Fibroblast of villous mesenchyme (primary cell): ENCODE measurements at places on chromosomes 5 and 9. TPM values are rescaled to one million over a fixed set of nuclear protein-coding genes. Genes with fewer than 3 reads are reported as not detected.

Gene C5orf46
- total RNA-seq: 0.43 and 4.8 TPM in 2 replicates

Gene C9orf50
- 0.32 TPM in 1 of 2 replicates, not detected in the other for total RNA-seq

Gene HACD4
- 10.0 and 22.0 TPM in 2 replicates for total RNA-seq

Gene DNAJB5
- total RNA-seq: 16.1 and 18.1 TPM in 2 replicates

Gene FOXD4L6
- total RNA-seq: under 0.01 TPM in 1 of 2 replicates, not detected in the other

Gene MAP1B
- total RNA-seq: 74.3 and 124 TPM in 2 replicates

Gene LNPEP
- total RNA-seq: 32.2 and 42.7 TPM in 2 replicates

Gene TUSC1
- 6.9 and 12.2 TPM in 2 replicates for total RNA-seq

Gene CCDC187
- total RNA-seq: under 0.01 TPM in 2 replicates

Gene SLC4A9
- total RNA-seq: not detected in 2 replicates

- DNase-seq: no peak
These were observed 49.8 kb downstream of the LSM11 start for GRCh38 chr5:157793301-157793700.

DNA sequence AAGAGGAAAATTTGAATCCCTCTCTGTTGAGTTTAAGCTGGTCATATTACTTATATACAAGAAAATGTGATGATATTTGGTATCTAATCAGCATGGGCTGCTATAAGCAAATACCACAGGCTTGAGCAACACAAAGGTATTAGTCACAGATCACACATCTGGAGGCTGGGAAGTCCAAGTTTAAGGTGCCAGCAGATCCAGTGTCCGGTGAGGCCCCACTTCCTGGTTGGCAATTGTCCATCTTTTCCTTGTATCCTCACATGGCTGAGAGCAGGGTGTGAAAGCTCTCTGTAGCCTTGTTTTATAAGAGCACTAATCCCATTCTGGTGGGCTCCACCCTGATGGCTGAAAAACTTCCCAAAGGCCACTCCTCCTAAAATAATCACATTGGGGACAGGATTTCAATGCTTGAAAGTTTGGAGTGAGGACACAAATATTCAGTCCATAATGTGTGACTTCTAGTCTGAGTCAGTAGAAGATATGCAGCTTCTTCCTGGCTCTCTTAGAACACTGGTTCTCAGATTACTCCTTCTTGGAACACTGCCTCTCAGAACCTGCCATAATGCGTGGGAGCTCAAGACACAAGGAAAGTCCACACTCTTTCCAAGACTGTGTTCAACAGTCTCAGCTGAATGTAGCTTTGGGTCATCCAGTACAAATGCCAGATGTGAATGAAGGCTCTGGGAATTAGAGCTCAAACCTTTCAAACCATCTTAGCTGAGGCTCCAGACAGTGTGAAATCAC, 124.1 kb downstream of the PRDM9 start:
- DNase-seq: peak; percentile 2

GRCh38 chr5:56327809-56328208, 94.7 kb upstream of the ANKRD55 start:
- DNase-seq: no peak

- DNase-seq: peak; percentile 96
These were observed 19.5 kb upstream of the IRF1 start for GRCh38 chr5:132510076-132510475.

GRCh38 chr9:22158927-22159346, 149.8 kb upstream of the CDKN2B start:
- DNase-seq: peak; percentile 96

GRCh38 chr5:179668391-179668790, 12.4 kb downstream of the CBY3 start:
- peak; percentile 64 for DNase-seq

DNA sequence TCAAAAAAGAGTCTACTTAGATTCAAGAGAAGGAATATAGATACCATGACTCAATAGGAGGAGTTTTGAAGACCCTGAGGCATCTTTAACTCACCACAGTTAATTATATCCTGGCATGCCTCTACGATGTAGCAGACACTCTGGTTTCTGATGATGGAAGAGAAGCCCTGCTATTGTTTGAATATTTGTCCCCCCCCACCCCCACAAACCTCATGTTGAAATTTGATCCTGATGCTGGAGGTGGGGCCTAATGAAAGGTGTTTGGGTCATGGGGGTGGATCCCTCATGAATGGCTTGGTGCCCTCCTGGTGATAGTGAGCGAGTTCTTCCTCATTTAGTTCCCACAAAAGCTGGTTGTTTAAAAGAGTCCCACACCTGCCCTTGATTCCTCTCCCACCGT, 147.9 kb upstream of the TBCA start:
- DNase-seq: no peak

DNA sequence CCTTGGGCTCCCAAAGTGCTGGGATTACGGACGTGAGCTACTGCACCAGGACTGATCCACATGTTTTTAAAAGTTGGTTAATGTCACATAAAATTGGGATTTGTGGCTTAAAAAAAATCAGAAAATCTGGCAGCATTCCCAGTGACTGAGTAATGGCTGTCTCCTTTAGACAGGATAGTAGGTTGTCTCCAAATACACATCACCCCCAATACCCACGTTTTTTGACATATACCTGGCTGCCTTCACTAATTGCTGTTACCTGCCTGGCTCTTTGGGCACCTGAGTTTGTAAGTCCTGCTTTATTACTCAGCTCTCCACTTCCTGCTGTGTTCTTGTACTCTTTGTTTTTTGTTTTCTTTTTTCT, 84.8 kb downstream of the KDM4C start:
- peak; percentile 72 for DNase-seq

DNA sequence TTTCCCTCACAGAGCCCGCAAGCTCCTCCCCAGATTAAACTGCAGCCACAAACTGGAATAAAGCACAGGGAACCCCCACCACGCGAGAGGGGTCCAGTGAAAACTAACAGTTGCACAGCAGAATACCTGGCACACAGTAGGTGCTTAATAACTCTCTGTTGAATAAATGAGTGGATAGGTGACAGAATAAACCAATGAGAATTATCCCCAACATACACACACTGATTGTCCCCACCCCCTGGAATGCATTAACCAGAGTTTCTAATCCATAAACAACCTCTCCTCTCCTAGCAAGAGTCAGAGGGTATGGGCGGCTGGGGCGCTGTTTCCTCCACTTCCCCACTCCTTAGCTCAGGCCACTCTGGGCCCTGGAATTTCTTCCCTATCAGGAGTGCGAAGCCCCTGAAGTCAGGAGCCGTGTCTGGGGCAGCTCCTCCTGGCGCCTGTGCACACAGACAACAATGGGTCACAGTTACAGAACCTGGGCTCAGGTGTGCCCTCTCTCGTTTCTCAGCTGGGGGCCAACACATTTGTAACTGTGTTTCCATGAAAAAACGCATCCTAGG, 27.6 kb downstream of the RAPGEF1 start:
- DNase-seq: no peak

DNA sequence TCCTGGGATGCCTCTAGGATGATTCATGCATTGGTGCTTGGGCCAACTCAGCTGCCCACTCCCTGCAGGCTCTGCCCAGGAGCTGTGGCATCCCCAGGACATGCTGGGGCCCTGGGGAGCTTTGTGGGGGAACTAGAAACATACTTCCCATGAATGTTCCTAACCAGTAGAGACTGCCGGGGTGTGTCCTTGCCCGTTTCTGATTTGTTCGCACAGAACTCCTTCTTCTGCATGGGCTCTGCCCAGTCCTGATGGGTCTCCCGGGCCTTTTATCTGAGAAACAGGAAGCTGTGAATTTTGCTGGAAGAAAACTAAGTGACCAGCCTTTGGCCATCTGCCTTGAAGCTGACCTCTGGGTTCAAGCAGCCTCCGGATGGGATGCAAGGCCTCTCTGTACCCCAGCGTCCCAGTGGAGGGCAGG, 71.6 kb upstream of the RNU6ATAC start:
- DNase-seq: peak; percentile 16

DNA sequence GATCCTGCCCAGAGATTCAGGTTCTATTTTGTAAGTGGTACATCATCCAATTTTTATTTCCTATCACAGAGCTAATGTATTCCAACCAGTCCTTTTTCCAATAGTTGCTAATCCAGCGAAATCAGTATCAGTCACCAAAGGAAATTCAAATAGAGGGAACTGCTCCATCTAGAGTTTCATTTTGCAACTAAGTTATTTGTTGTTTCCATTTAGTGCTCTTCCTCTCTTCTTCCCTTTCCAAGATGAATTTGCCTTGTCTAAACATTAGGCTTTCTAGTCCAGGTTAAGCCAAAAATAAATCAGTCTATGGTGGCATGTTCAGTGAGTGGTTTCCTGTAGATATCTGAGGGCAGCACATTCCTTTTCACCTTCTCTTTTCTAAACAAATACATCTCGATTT, 79.8 kb upstream of the SPATA31D4 start:
- peak; percentile 38 for DNase-seq

DNA sequence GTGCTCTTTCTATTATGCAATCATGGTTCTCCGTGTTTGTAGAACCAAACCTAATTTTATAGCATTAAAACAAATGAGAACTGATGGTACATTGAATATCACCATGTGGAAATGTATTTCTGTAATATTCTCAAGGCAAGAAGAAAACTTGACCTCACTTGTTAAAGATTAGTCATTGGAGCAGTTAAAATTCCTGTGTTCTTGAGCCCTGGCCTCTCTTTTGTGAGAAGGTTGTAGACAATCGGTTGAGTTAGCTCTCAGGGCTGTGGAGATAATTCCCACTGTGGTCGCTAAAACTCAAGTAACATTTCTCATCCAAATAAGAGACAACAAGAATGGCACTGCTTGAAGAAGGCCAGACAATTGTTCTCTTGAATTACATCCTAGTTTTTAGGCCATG, 216.0 kb upstream of the KLF4 start:
- DNase-seq: no peak

- DNase-seq: peak; percentile 76
These were observed 17.9 kb downstream of the CRB2 start for GRCh38 chr9:123373946-123374345.

- DNase-seq: peak; percentile 56
These were observed 10.7 kb upstream of the STK32A start for GRCh38 chr5:147223948-147224791.

DNA sequence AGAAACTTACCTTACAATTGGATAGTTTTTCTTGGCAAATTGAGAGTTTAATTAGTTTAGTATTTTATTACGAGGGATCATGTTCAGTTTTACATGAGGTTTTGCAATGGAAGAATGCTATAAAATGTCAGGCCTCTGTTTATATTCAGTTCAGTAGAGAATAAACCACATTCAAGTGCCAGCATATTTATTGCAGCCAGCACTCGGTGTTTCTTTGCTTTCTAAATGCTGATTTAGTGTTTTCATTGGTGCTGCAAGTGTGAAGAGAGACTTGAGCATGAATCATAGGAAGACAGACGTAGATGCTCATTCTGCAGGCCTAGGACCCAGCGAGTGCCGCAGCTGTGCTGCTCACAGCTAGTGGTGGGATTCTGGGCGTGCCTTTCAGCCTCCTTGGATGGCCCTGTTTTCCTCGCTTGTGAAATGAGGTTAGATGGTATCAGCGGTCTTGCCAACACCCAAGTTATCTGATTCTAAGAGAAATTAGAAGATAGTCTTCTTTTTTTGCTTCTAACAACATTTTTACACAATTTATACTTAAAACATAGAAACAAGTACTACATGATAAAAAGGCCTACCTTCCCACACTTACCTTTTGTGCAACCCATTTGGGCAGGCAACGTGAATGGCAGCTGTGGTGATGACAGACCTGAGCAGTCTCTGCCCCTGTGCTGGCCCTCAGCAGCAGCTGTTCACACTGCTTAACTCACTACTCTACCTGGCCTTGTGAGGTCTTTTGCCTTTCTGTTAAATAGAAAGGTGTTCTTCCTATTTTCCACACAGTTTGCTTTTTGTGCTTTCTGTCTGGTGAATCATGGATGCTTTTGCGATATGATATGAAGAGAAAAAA, 26.8 kb upstream of the TNFAIP8 start:
- peak; percentile 98 for DNase-seq

- peak; percentile 34 for DNase-seq
These were observed 105.3 kb downstream of the UBAP2 start for GRCh38 chr9:33943389-33943788.

- no peak for DNase-seq
These were observed 693 bp upstream of the RGS3 start for GRCh38 chr9:113462781-113463286.

- no peak for DNase-seq
These were observed 263.3 kb downstream of the GADD45G start for GRCh38 chr9:89868100-89868499.

- DNase-seq: peak; percentile 76
These were observed 12.7 kb upstream of the THG1L start for GRCh38 chr5:157718519-157718918.

DNA sequence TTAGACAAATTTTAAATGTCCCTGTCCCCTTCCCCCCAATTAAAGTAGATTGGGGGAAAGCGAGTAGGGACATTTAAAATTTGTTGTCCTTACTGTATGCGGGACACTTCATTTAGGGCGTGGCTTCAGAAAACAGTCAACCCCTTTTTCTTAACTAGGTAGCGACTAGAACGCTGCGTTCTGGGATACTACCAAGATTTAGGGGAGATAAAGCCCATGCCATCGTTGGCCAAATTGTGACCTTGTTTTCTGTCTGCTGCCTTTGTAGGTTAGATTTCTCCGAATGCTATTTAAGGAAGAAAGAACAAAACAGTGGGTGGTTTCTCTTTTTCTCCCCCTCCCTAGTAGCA, 1.2 kb downstream of the CKS2 start:
- no peak for DNase-seq

DNA sequence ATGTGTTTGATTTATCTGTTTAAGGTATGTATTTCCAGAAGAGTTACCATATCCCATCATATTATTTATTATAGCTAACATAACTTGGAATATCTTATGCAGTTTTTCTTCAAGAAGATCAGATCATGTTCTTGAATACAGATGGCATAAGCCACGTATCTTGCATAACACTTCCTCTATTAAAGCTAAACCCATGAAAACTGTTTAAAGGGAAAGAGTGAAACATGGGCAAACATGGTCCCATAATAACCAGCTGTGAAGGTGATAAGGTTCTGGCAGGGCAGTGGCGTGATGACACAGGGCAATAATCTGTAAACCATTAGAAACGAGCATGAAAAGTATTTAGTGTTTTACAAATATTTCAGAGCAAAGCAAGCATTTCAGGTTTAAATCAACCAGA, 34.2 kb downstream of the EFNA5 start:
- no peak for DNase-seq

DNA sequence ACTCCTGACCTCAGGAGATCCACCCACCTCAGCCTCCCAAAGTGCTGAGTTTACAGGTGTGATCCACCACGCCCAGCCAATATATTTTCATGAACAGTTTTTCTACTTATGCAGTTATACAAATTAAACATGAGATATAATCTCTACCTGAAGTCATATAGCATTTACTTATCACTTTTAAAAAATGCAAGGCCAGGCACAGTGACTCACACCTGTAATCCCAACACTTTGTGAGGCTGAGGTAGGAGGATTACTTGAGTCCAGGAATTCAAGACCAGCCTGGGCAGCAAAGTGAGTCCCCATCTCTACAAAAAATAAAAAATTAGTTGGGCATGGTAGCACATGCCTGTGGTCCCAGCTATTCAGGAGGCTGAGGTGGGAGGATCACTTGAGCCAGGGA, 164.7 kb upstream of the LHFPL2 start:
- DNase-seq: no peak

DNA sequence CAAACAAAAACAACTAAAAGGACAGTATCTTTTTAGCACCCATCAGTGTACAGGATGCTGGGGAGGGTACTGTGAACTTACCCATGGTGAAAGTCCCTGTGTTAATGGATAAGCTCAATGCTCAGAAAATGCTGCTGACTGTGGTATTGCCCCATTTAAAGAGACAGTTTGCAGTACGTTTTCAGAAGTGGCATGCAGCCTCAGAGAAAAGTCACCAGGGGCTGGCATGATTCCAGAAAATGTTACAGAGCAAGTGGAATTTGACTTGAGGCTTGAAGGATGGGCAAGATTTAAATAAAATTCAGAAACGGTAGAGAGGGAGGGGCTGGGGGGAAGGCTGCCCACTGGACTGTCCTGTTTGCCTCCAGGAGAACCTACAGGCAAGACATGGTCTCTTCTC, 7.2 kb downstream of the S1PR3 start:
- peak; percentile 23 for DNase-seq

- no peak for DNase-seq
These were observed 271.6 kb downstream of the SYK start for GRCh38 chr9:91073049-91073810.
